ENCODE measurements at places on chromosomes 16 and 17.

DNA sequence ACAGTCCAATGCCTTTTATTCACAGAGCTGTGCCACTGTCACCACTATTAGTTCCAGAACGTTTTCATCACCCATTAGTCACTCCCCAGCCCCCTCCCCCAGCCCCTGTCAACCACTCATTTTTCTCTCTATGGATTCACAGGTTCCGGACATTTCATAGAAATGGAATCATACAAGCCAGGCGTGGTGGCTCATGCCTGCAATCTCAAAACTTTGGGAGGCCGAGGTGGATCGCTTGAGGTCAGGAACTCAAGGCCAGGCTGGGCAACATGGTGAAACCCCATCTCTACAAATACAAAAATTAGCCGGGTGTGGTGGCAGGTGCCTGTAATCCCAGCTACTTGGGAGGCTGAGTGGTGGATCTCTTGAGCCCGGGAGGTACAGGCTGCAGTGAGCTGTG lies 759 bp upstream of the PAM16 start:
- DNase-seq, result no peak

- DNase-seq, result no peak
Measured at GRCh38 chr16:49700251-49701064, 155.5 kb downstream of the ZNF423 start.

DNA sequence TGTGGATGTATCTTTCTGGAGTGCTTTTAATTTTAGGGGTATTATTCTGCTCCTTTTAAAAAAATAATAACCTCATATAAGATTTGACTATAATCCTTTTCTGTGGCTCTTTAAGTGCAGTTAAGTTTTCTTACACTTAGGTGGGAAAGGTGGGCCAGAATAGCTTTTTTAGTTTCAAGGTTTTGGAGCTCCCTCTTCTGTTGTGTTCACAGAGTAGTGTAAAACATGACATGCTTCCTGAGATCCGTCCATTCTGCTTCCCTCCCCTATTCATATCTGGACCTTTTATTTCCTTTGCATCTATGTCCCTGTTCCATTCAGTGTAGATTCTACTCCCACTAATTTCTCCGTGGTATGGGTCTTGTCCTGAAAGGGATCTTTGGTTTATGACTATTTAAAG lies 12.8 kb downstream of the LRRC36 start:
- DNase-seq, result no peak

- no peak for DNase-seq
Measured at GRCh38 chr16:2962334-2963073, 1.6 kb upstream of the KREMEN2 start.

- no peak for DNase-seq
Measured at GRCh38 chr17:56992364-56992763, 14.4 kb downstream of the SCPEP1 start.
